Bone marrow (tissue), 2 donors: ENCODE measurements at places on chromosomes 2 and 18.

DNA sequence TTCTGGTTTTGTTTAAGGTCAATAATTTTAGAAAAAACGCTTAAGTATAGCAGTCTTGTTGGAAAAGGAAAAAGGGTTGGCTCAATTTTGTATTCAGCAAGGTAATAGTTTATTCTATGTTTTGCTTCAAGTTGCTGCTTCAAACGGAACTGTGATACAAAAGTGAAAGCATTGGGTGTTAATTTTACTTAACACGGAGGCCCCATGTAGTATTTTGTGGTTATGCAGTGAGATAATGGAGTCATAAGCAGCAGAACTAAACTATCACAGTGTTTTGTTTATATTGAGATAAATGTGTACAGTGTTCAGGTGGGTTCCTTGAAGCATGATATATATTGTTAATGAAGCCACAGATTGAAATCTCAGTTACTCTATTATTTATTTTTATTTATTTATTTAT, 67.0 kb upstream of the LYPD6B start:
- DNase-seq, result no peak

- no peak for DNase-seq
Observed at GRCh38 chr18:31578126-31578525, 13.6 kb upstream of the TTR start.

- no peak for DNase-seq
Observed at GRCh38 chr2:23221236-23221635, 163.7 kb upstream of the KLHL29 start.

DNA sequence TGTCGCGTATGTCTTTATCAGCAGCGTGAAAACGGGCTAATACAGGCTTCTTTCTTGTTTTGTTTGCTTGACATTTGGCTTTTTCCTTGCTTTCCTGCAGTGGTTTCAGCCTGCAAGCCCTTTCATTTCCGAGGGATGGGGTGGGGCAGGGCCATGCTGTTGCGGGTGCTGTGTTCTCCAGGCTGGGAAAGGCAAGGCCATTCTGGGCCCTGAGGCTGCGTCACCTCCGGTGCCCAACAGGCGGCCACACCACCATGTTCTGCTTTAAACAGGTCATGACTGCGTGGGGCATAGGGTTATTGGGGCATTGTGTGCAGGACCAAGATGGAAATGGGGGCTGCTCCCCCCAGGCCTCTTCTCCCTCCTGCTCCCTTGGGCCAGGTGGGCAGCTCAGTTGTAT, 38.6 kb upstream of the PLB1 start:
- no peak for DNase-seq

- no peak for DNase-seq
Observed at GRCh38 chr2:44459739-44460138, 98.0 kb downstream of the CAMKMT start.

GRCh38 chr2:212713681-212714080, 175.1 kb upstream of the ERBB4 start:
- no peak for DNase-seq

GRCh38 chr2:75025633-75026380, 67.4 kb downstream of the POLE4 start:
- DNase-seq, result no peak

- DNase-seq, result no peak
Observed at GRCh38 chr2:9024575-9024974, 21.1 kb upstream of the MBOAT2 start.

GRCh38 chr18:5295231-5295920, at the start of gene ZBTB14:
ZBTB14 (minus strand) TSS chr18:5295726; CDS start chr18:5293246, 2,480 bp downstream.
- DNase-seq, result peak; percentile 17

DNA sequence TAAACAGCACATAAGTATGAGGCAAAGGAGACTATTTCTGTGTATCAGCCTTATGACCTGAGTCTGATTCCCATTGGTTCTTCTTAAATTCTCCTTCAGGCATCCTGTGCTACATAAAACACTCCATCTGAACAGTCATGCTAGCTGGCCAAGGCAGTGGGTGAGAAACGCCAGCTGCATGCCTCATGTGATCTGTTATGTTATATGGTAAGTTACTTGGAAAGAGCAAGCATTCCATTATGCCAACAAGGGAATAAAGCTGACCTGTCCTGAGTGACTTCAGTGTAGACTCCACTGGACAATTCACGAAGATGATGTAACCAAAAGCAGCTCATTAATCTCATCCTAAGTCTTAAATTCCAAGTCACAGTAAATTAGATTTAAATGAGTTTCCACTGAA, 216.5 kb upstream of the FN1 start:
- DNase-seq, result no peak

DNA sequence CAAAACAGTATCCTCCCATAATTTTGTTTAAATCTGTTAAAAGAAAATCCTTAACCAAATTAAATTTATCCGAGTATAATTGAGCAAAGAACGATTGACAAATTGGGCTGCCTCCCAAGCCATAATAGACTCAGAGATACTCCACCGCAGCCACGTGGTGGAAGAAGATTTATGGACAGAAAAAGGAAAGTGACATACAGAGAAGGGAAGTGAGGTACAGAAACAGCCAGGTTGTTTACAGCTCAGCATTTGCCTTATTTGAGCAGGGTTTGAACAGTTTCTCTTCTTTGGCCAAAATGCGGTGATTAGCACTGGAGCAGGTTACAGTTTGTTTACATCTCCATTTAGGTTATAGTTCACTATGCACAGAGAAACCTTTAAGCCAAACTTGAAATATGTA, 60.8 kb downstream of the KYNU start:
- no peak for DNase-seq

- no peak for DNase-seq
Observed at GRCh38 chr2:54099829-54100585, 15.4 kb upstream of the ACYP2 start.

GRCh38 chr2:11765501-11765900, 19.1 kb downstream of the LPIN1 start:
- DNase-seq, result no peak

GRCh38 chr18:28338316-28338715, 161.4 kb upstream of the CDH2 start:
- DNase-seq, result no peak

DNA sequence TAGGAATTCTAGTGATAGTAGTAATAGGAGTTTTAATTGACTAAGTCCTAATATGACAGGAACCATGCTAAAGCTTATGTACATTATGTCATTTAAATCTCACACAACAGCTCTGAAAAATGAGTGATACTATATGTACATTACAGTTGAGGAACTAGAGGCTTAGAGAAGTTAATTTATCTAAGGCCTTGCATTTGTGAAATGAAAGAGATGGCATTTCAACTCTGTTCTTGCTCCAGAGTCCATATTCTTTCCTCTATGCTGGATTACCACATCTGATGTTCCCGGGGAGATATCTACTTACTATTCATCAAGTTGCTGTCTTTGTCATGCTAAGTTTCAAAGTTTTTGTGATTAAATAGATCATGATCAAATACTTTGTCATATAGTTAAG, 5.7 kb downstream of the AGPS start:
- no peak for DNase-seq

DNA sequence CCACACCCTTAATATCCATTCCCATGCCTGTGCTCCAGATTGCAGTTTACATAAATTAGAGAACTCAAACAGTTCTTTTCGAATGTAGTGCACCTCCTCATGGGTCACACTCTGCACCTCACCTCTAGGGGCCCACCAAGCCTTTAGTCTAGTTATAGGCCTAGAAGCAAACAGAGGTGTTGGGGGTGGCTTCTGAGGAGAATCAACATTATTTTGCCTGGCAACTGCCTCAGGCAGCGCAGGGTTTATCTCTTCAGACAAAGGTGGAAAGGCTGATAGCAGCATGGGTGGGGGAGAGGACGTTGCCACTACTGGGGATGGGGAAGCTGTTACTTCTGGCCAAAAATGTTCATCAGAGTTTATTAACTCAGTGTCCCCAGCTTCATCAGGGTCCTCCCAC, 5.0 kb upstream of the GYPC start:
- no peak for DNase-seq

DNA sequence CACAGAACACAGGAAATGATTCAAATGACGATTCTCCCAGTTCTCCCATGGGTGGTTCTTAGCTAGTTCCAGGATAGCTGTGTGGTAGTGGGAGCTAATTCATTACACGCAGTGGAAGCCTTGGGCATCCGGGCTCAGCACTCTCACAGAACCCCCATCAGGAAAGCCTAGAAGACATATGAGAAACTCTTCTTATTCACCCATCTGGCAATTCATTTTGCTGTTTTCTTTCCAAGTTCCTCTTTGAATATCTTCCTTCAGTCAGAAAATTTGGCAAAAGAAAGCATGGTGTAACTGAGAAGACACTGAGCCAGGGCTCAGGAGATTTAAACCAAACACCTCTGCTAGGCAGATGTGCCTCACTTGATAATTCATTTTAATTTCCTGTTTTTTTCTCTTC, 85.2 kb upstream of the FN1 start:
- DNase-seq, result no peak

DNA sequence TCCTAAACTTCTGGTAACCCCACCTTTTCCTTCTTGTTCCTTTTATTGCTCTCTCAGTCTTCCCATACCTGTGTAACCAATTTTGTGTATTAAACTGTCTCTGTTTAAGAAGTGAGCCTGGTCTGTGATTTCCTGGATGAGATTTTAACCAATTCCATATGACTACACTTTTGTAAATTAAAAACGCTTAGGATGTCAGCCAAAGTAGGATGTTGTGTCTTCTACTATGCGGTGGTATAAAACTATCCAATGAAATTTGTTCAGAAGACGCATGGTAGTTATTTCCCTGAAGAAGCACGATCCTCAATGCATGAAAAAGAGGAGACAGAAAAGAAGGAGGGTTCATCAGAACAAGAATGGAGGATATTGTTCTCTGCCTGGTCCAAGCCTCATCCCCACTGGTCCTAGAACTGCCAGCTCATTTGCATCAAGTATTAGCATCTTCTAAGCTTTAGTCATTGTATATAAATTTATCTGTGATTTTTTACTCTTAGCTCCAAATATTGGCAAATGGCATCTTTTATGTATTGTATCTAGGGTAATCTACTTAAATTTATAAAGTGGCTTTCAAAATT, 127.4 kb downstream of the TGIF1 start:
- DNase-seq, result no peak

DNA sequence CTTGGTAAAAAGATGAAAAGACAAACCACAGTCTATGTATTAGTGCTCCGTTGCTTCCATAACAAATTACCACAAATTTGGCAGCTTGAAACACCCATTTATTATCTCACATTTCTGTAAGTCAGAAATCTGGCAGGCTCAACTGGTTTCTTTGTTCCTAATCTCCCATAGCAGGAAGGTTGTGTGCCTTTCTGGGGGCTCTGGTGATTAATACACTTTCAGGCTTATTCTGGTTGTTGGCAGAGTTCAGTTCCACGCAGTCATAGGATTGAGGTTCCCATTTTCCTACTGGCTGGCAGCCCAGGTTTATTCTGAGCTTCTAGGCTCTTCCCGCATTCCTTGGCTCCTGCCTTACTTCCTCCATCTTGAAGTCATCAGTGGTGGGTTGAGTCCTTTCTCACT, 189.3 kb downstream of the ANAPC1 start:
- no peak for DNase-seq

DNA sequence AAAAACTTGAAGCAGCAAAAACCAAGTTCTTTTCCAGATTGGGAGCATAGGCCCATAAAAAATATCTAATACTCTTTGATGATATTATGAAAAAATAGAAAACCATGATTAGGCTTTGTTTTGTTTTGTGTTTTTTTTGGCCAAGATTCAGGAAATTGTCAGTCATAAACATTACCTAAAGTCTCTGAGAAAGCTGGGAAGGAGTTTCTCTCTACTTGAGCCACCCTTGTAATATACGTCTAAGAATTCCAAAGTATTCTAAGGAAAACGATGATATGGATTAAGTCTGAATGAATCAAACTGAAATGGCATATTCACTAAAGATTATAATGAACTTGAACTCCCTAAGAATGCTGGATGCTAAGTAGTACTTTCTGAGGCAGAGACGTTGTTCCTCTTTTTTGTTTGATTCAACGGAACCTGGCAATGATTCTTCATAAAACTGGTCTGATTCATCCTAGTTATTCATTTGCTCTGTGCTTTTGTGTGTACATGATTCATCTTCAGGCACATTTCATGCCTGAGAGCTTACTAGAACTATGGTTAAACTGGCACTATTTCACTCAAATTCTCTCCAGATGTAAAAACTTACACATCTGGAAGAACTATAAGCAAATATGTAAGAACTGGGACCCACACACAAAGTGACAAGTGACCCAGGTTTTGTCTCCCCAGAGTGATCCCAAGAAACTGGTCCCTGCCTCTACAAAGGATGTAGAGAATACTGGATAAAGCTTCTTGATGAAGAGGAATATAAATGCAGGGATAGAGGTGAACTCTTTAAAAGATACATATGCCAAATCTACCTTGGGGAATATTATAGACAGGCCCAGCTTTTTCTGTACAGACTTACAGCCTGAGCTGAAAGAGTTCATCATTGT, 159.7 kb downstream of the DOCK10 start:
- peak; percentile 84 for DNase-seq

GRCh38 chr2:171344182-171344581, 89.6 kb downstream of the METTL8 start:
- no peak for DNase-seq

DNA sequence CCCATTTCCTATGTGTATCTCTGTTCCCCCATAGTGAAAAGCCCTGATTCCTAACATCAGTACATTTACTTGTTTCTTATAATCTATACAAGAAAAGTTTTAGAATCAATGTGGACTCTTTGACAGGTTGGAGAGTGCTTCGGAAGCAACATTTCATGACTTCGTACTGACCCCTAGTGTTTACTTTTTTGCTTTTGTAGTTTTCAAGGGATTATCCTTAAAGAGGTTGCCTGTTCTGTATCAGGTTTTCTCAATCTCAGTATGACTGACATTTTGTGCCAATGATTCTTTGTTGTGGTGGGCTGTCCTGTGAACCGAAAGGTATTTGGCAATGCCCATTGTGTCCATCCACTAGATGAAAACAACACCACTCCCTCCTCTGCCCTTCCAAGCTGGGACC, 43.3 kb upstream of the SERPINB2 start:
- DNase-seq, result peak; percentile 0

DNA sequence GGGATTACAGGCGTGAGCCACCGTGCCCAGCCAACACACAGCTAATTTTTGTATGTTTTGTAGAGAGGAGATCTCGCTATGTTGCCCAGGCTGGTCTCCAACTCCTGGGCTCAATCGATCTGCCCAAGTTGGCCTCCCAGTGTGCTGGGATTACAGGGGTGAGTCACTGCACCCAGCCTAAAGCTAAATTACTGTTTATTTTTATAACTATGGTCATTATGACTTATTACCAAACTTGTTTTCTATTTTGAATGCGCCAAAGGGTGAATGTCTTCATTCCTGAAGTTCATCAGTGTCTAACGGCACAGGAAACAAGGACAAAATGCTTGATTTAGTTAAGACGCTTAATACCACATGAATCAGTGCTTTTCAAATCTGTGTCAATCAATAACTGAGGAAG, 38.9 kb upstream of the GREB1L start:
- no peak for DNase-seq

GRCh38 chr2:26317377-26318105, 28.4 kb upstream of the SELENOI start:
- DNase-seq, result no peak

DNA sequence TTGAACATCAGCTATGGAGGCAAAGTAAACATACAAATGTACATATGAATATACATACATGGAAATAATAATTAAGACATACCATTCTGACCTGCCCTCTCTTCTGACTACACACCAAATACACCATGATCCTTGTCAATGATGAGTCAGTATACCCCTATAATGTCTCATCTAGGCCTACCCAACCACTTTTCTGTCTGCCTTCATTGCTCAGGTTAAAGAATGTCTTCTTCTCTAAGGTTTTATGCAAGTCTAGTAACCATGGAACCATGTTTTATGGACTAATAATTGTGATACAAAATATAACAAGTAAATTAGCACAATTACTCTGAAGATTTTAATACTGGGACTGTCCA, 128.7 kb downstream of the NCKAP5 start:
- DNase-seq, result no peak
